ENCODE measurements at places on chromosomes 16 and 17.
A peak's percentile ranks its signal among the peaks of the same experiment; 100 is the strongest.

GRCh38 chr17:28519236-28519635, 13.1 kb downstream of the FOXN1 start:
- no peak for DNase-seq

GRCh38 chr17:48012151-48012520, 25.5 kb downstream of the COPZ2 start:
- DNase-seq, result peak; percentile 23

DNA sequence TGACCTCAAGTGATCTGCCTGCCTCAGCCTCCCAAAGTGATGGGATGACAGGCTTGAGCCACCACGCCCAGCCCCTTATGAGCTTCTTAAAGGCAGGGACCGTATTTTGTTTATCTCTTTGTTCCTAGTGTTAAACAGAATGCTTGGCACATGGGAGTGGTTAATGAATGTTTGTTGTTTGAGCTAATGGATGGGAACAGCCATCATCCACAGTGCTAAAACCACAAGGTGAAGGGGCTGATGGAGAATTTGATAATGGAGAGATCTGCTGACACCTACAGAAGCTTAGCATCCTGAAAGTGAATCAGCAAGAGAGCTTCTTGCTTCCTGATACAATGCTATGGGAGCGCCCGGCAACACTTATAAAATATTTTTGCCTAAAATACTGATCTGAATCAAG, 8.6 kb upstream of the CDH1 start:
- DNase-seq, result no peak

DNA sequence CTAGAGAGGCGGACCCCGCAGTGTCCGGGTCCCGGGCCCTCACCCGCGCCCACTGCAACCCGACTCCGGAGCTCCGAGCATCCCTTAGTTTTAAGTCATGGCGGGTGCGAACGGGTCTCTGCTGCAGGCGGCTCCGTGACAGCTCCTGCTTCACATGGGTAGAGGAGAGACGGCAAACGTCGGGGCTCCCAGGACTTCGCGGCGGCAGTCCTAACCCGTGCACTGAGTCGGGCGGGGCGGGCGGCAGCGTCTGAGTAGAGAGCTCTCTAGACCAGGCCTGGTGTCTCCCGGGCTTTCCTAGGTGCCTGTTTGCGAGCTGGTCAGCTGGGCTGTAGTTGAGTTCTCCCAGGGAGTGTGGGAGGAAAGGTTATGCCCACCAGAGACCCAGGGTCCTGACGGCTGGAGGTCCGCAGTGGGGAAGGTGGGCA, 345 bp downstream of the TSC2 start:
- DNase-seq, result no peak

GRCh38 chr17:65433592-65433991, 127.9 kb downstream of the AXIN2 start:
- no peak for DNase-seq

DNA sequence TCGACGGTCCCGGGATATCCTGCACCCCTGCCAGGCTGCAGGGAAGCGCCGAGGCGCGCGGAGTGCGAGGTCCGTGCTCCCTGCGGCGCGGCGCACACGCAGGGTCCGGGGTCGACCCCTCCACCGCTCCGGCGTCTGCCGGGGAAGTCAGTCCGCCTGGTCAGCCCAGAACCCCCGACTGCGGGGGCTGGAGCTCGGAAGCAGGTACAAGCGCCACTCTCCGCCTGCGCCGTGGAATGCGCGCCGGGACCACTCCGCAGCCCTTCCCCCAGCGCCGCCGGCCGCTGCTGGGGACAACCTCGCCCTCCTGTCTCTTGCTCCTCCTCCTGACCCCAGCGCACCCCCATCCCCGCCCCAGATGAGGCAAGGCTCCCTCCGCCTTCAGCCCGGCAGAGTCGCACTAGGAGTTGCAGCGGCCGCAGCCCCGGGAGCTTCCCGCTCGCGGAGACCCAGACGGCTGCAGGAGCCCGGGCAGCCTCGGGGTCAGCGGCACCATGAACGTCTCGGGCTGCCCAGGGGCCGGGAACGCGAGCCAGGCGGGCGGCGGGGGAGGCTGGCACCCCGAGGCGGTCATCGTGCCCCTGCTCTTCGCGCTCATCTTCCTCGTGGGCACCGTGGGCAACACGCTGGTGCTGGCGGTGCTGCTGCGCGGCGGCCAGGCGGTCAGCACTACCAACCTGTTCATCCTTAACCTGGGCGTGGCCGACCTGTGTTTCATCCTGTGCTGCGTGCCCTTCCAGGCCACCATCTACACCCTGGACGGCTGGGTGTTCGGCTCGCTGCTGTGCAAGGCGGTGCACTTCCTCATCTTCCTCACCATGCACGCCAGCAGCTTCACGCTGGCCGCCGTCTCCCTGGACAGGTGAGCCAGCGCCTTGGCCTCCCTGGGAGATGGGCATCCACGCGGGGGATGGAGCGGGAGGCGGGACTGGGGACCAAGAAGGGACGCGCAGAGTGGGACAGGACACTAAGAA, at the start of gene GALR2:
Gene GALR2 (plus strand): TSS at position 392 of the 974 bp plus-strand sequence. CDS start 103 bp downstream, at position 495.
- no peak for DNase-seq

- DNase-seq, result no peak
Observed at GRCh38 chr17:70111201-70111600, 36.2 kb downstream of the KCNJ16 start.

DNA sequence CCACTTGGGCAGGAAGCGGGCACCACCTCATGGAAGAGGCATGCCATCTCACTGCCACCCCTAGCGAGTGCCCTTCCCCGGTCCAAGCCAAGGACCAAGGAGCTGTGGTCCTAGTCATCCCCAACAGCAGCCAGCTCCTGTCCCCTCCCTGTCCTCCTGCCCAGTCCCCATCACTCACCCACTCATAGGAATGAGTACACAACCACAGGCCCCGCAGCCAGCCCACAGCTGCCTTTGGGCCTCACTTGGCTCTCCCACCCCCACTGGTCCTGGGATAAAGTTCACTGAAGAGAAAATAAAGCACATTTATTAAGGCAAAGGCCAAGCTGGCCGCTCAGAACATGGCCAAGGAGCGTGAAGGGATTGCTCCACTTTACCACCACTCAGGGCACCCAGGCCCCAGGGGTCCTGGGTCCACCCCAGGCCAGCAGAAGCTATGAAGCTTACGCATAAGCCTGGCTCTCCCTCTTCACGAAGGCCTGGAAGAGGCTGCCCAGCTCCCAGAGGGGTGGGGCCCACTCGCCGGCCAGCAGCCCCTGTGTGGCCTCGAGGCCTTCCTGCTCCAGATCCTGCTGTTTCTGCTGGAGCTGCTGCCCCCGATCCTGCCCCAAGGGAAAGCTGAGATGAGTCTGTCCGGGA, 3.6 kb downstream of the SCRN2 start:
- no peak for DNase-seq

DNA sequence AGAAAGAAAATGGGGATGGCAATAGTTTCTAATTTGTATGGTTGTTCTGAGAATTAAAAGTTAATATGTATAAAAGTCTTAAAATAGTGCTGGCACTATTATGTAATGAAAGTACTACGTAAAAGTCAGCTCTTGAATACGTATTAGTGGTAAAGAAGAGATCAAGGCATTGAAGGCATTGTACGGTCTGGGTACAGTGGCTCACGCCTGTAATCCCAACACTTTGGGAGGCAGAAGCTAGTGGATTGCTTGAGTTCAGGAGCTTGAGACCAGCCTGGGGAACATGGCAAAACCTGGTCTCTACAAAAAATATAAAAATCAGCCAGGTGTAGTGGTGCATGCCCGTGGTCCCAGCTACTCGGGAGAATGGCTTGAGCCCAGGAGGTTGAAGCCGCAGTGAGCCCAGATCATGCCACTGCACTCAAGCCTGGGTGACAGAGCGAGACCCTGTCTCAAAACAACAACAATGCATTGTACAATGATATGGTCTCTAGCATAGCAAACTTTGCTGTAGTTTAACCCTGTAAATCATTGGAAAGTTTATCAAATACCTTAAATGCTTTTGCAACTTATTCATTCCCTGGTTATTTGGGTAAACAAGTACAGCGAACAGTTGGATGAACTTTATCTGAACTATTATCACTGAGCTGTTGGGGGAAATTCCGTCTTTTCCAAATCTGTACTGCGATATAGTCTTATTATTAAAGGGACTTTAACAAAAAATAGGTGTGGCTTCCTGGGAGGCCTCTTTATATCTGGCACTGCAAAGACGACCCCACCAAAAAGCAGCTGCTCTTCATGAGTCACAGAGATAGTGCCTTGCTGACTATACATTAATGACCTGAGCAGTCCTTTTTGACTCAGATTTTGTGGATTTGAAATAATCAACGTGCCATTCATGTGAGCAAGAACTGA, 73.6 kb downstream of the GPRC5B start:
- DNase-seq, result no peak

DNA sequence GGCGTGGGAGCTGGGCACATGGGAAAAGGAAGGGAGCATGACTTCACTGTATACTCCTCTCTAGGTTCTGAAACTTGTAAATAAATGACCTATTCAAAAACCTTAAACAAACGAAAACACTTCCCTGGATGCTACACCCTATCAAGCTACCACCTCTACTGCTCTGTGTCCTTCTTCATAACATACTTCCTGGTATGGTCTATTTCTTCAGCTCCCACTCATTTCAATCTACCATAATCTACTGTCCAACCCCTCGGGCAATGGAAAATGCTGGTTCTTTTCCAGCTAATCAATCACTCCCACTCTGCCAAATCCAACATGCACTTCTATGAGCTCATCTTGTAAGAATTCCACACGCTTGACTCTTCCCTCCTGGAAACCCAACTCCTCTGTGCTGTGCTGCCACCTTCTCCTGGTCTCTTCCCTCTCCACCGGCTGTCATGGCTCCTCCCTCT, 42.4 kb downstream of the AMFR start:
- DNase-seq, result no peak

DNA sequence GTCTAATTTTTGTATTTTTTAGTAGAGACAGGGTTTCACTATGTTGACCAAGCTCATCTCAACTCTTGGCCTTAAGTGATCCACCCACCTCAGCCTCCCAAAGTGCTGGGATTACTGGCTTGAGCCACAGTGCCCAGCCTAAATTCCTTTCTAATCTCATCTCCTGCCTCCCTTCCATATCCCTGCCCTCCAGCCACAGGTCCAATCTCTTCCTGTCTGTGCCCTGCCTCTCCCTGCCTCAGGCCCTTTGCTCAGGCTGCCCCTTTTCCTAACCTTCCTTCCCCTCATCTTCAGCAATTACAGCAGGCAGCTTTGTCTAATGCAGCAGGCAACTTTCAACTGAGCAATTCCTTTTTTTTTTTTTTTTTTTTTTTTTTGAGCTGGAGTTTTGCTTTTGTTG, 46.8 kb downstream of the CFAP20 start:
- DNase-seq, result no peak

GRCh38 chr17:11704041-11704440, 105.8 kb downstream of the DNAH9 start:
- DNase-seq, result no peak

- no peak for DNase-seq
Observed at GRCh38 chr17:13030459-13031300, 12.9 kb upstream of the ELAC2 start.

DNA sequence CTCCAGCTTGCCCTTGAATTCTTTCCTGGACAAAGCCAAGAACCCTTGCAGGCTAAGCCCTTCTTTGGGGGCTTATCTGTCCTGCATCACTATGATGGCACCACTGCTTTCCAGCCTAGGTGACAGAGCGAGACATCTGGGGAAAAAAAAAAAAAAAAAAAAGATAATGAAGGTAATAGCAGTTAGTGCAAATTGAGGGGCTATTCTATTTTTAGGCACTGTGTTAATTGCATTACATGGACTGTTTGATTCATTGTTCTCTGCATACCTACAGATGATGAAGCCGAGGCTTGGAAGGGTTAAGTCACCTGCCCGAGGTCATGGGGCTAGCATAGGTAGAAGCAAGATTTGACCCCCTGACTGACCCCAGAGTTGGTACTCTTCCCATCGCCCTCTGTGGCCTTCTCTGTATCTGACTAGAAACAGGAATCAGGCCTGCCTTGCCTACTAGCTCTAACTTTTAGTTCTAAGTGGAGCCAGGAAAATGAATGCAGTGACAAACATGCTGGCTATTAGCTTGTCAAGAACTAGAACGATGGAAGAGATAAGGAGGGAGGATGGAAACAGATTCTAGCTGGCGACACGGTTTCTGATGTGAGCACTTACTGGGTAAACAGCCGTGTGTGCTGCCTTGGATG, 312.1 kb downstream of the SNX29 start:
- DNase-seq, result no peak

- no peak for DNase-seq
Observed at GRCh38 chr17:77345260-77345910, 204.6 kb downstream of the SEC14L1 start.

DNA sequence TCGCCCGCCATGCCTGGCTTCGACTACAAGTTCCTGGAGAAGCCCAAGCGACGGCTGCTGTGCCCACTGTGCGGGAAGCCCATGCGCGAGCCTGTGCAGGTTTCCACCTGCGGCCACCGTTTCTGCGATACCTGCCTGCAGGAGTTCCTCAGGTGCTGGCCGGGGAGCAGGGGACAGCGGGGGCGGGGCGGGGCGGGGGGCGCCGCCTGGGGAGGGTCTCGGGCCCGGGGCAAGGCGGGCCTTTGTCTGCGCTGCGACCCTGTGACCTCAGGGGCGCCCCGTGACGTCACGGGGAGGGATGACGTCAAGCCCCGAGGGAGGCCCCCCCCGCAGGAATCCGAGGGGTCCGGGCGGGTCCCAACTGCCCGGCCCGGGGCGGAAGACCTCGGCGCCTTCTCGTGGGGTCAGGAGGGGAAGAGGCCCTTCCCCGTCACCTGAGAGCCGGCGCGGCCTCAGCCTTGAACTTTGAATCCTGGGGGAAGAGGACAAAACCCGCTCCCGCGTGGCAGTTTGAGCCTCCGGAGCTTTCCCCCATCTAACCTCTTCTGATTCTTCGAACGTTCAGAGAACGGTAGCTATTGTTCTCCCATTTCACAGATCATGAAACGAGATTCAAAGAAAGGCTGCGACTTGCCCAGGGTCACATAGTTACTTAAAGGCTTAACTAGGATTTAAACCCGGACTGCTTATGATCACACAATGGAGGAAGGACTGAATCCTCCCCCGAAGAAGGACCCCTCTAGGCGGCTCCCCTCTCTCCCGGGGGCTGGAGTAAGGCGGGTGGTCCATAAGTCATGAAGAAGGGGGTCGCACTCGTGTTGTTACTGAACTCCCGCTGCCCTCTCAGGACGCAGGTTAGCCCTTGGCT, 527 bp downstream of the TRAF4 start:
- DNase-seq, result no peak

DNA sequence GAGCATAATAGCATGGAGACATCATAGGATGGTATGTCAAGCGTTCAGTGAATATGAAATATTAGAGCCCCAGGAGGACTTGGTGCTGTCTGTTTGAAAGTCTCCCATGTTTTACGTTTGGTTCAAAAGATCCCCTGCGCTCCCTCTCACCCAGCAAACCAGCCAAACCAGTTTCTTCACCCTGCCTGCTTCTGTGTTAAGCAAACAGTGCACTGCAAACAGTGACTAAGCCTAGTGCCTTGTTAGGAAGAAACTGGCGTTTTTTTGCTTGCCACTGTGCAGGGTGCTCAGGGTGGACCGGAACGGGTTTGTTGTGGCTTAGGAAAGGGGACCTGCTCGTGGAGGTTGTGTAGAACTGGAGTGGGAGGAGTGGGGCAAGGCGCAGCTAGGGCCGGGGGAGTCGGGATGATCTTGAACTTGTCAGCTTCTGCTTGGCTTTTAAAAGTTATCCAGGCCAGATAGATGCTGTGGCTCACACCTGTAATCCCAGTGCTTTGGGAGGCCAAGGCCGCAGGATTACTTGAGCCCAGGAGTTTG, 7.7 kb downstream of the CDH1 start:
- DNase-seq, result no peak
